ENCODE measurements at places on chromosomes 6 and 20.

DNA sequence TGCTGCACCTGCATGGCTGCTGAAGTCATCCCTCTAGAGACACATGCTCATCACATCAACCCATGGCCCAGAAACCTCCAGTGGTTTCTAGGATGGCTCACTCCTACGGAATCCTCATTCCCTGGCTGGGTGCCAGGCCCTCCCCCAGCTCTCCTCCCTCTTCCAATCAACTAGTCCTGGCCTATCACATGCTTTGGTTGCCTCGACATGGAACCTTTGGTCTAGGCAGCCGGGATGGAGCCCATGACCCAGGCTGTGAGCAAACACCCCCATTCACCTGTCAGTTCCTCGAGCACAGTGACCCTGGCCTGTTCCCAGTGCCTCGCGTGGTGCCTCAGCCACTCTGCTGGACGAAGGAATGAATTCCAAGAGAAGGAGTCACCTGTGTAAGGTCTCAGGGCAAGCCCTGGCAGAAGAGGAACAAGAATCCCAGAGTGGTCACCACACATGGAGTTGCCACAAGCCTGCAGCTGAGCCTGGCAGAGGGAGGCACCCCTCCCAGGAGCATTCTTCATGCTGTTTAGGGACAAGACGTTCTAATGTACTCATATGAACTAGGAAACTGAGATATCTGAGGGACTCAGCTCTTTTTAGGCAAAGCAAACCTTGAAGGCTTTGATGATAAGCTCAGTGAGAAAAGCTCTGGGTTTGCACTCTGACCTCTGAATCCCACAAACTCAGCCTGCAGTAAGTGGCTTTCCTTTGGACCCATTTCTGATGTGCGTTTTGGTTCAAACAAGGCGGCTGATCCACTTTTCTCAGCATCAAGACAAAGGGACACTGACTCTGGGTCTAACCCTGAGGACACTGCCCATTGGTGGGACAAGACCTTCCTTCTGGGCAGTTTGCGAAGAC lies 40.2 kb downstream of the PPP1R3G start:
- DNase-seq: peak; percentile 26

DNA sequence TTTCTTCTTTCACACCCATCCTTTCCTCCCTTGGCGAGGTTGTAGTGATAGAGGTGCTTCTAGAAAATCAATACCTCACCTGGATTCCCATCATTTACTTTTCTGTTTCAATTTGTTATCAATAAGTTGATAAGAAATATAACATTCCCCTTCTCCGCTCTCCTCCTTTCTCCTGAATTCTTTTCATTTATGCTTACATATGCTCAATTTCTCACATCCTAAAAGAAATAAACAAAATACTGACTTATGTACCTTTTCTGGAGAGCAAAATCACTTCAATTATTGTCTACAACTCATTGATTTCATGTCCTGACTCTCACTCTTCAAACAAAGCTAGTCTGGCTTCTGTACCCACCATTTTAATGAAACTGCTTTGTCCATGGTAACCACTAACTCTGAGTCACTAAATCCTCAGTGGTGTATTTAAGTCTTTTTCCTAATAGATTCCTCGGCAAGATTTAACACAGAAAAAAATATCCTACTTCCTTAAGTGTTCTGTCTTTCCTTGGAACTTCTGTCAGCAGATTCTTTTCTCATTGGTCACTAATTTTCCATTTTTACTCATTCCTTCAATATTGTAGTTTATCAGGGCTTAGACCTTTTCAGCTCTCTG lies 289.6 kb downstream of the RFPL4B start:
- DNase-seq: peak; percentile 45

DNA sequence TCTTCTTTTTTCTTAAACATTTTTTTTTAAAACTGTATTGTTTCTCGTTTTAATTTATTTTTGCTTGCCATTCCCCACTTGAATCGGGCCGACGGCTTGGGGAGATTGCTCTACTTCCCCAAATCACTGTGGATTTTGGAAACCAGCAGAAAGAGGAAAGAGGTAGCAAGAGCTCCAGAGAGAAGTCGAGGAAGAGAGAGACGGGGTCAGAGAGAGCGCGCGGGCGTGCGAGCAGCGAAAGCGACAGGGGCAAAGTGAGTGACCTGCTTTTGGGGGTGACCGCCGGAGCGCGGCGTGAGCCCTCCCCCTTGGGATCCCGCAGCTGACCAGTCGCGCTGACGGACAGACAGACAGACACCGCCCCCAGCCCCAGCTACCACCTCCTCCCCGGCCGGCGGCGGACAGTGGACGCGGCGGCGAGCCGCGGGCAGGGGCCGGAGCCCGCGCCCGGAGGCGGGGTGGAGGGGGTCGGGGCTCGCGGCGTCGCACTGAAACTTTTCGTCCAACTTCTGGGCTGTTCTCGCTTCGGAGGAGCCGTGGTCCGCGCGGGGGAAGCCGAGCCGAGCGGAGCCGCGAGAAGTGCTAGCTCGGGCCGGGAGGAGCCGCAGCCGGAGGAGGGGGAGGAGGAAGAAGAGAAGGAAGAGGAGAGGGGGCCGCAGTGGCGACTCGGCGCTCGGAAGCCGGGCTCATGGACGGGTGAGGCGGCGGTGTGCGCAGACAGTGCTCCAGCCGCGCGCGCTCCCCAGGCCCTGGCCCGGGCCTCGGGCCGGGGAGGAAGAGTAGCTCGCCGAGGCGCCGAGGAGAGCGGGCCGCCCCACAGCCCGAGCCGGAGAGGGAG lies 580 bp downstream of the VEGFA start:
- no peak for DNase-seq

GRCh38 chr20:4533368-4534133 lies 188.2 kb upstream of the PRND start:
- no peak for DNase-seq
